ENCODE measurements at places on chromosomes 2 and 18. TPM values are rescaled to one million over a fixed set of nuclear protein-coding genes. Genes with fewer than 3 reads are reported as not detected.

Gene SGPP2
- total RNA-seq: 0.20 TPM

Gene DYNAP
- total RNA-seq: not detected

- DNase-seq: peak; percentile 59
- H3K4me1 ChIP-seq: no peaks in the 10 kb centered on the region
- no peak overlapping the region for H3K27ac ChIP-seq
- H3K36me3 ChIP-seq: no peaks in the 10 kb centered on the region
- H3K4me3 ChIP-seq: peak overlapping the region; percentile 45
- H3K27me3 ChIP-seq: peaks cover 6% of the 10 kb centered on the region
These were observed 627 bp downstream of the CDCA7 start for GRCh38 chr2:173355132-173355865.

GRCh38 chr2:46985512-46985911 lies 69.9 kb upstream of the MCFD2 start:
- no peaks in the 10 kb centered on the region for H3K4me1 ChIP-seq
- H3K27me3 ChIP-seq: no peaks in the 10 kb centered on the region
- no peak for DNase-seq
- H3K27ac ChIP-seq: peak overlapping the region; percentile 40
- H3K36me3 ChIP-seq: no peaks in the 10 kb centered on the region

GRCh38 chr18:3323900-3324299 lies 62.0 kb downstream of the MYL12B start:
- H3K27ac ChIP-seq: no peak overlapping the region
- no peaks in the 10 kb centered on the region for H3K4me1 ChIP-seq
- no peak for DNase-seq
- no peaks in the 10 kb centered on the region for H3K27me3 ChIP-seq
- H3K4me3 ChIP-seq: no peak overlapping the region
- H3K36me3 ChIP-seq: no peaks in the 10 kb centered on the region

- H3K4me1 ChIP-seq: no peaks in the 10 kb centered on the region
- no peaks in the 10 kb centered on the region for H3K36me3 ChIP-seq
- no peak overlapping the region for H3K4me3 ChIP-seq
These were observed 18.2 kb upstream of the CCBE1 start for GRCh38 chr18:59715445-59715844.

DNA sequence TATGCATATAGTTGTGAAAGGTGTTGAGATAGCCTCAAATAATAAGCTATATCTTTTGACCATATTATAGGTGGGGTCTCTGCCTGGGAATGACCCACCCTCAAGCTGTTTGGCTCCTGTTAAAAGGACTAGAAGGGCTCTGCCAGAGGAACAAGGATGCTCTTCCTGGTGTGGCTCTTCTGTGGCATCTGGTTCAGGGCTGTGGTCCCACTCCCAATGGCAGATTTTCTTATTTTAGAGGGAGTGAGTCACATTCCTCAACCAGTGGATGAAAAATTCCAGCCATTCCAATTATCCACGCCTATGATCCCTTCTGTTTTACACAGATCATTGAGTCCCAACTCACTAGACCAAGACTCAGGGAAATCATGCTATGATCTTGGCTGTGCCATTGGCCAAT lies 119.9 kb downstream of the PARD3B start:
- no peak for DNase-seq
- H3K4me3 ChIP-seq: no peak overlapping the region
- H3K27ac ChIP-seq: no peak overlapping the region
- no peaks in the 10 kb centered on the region for H3K4me1 ChIP-seq
- no peaks in the 10 kb centered on the region for H3K27me3 ChIP-seq

- H3K36me3 ChIP-seq: no peaks in the 10 kb centered on the region
- no peaks in the 10 kb centered on the region for H3K27me3 ChIP-seq
- no peak overlapping the region for H3K4me3 ChIP-seq
- peak overlapping the region; percentile 75 for H3K27ac ChIP-seq
- no peak for DNase-seq
These were observed 57.8 kb downstream of the CYB5A start for GRCh38 chr18:74233933-74234325.

- no peak overlapping the region for H3K4me3 ChIP-seq
- peaks cover 5% of the 10 kb centered on the region for H3K4me1 ChIP-seq
- H3K27me3 ChIP-seq: no peaks in the 10 kb centered on the region
- no peak for DNase-seq
- H3K36me3 ChIP-seq: no peaks in the 10 kb centered on the region
These were observed 608.8 kb downstream of the ADCYAP1 start for GRCh38 chr18:1513519-1513918.

Gene FSHR
- total RNA-seq: 0.06 TPM

Gene TMEM200C
- total RNA-seq: 1.1 TPM

DNA sequence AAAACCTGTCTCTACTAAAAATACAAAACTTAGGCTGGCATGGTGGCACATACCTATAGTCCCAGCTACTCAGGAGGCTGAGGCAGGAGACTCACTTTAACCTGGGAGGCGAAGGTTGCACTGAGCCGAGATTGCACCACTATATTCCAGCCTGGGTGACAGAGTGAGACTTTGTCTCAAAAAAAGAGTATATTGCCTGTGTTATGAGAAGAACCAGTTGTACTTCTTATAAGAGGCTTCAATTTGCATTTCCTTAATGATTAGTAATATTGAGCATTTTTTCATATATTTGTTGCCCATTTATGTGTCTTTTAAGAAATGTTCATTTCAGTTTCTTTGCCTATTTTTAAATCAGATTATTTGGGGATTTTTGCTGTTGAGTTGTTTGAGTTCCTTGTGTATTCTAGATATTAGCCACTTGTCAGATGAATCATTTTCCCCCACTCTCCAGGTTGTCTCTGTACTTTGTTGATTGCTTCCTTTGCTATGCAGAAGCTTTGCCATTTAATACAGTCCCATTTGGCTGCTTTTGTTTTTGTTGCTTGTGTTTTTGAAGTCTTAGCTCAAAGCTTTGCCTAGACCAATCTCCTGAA lies 75.8 kb upstream of the LRPPRC start:
- no peak overlapping the region for H3K27ac ChIP-seq
- no peaks in the 10 kb centered on the region for H3K36me3 ChIP-seq
- no peaks in the 10 kb centered on the region for H3K4me1 ChIP-seq

Gene ANKRD30B
- not detected for total RNA-seq

- peak; percentile 91 for DNase-seq
- H3K27ac ChIP-seq: peak within 1 kb of the TSS; percentile 53
- no peaks in the 10 kb centered on the region for H3K27me3 ChIP-seq
These were observed at the start of gene HS6ST1 for GRCh38 chr2:128318776-128319464. TSS of gene HS6ST1 (minus strand) at chr2:128318868. CDS start at chr2:128318563, 305 bp downstream.

GRCh38 chr2:222364285-222364895 lies 60.0 kb upstream of the SGPP2 start:
- DNase-seq: no peak
- H3K4me1 ChIP-seq: no peaks in the 10 kb centered on the region
- H3K27ac ChIP-seq: no peak overlapping the region
- H3K36me3 ChIP-seq: no peaks in the 10 kb centered on the region
- no peaks in the 10 kb centered on the region for H3K27me3 ChIP-seq
- no peak overlapping the region for H3K4me3 ChIP-seq

- H3K4me1 ChIP-seq: no peaks in the 10 kb centered on the region
- no peak overlapping the region for H3K4me3 ChIP-seq
- H3K36me3 ChIP-seq: no peaks in the 10 kb centered on the region
- DNase-seq: no peak
These were observed 98.5 kb upstream of the KCTD1 start for GRCh38 chr18:26646901-26647300.

DNA sequence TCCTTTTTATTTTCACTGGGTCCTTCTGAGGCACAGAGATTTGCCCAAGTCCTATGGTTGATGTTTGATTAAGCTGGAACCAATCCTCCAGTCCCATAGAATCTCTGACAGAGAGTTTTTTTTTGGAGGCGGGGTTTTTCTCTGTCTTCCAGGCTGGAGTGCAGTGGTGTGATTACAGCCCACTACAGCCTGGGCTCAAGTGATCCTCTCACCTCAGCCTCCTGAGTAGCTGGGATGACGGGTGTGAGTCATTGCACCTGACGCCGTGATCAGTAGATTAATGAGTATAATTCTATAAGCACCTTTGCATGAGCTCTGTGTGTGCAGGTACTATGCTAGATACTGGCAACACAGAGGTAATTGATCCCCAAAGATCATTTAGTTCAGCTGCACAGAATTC lies 15.3 kb upstream of the TRPM8 start:
- no peak for DNase-seq
- H3K4me3 ChIP-seq: no peak overlapping the region
- no peaks in the 10 kb centered on the region for H3K36me3 ChIP-seq
- no peaks in the 10 kb centered on the region for H3K27me3 ChIP-seq

- DNase-seq: no peak
- H3K4me3 ChIP-seq: no peak overlapping the region
- H3K27me3 ChIP-seq: no peaks in the 10 kb centered on the region
- no peak overlapping the region for H3K27ac ChIP-seq
These were observed 3.8 kb upstream of the CDKL4 start for GRCh38 chr2:39247512-39248043.

Gene ACVR1
- 25.1 TPM for total RNA-seq

Gene SLC4A5
- total RNA-seq: 0.62 TPM

Measured in right lobe of liver (tissue), 6 donors.